ENCODE measurements at places on chromosomes 3 and 15.
A peak's percentile ranks its signal among the peaks of the same experiment; 100 is the strongest.

DNA sequence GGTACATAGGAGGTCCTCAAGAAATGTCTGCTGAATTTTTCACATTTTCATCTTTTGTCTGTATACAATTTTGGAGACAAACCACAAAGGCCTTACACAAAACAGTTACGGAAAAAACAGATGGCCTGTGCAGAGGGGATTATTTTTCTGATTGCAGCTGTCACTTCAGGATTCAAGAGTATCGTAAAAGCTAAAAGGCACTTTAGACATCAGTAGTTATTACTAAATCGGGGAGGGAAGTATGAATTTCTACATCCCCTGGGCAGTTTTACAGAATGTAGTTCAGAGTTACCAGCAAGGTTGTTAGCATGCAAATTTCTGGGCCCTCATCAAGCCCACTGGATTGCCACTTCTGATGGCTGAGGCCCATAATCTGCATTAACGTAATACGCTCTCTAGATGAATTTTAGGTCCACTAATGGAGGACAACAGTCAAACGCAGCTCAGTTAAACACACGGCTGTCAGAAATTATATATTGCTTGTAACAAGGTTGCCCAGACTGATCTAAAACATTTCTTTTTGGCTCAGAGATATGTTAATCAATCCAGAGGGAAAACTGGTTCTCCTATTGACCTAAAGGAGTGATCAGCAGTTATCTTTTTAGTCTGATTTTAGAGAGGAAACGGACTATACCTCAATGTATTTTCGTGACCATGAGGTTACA, 1.1 kb downstream of the RIOX2 start:
- DNase-seq = no peak

DNA sequence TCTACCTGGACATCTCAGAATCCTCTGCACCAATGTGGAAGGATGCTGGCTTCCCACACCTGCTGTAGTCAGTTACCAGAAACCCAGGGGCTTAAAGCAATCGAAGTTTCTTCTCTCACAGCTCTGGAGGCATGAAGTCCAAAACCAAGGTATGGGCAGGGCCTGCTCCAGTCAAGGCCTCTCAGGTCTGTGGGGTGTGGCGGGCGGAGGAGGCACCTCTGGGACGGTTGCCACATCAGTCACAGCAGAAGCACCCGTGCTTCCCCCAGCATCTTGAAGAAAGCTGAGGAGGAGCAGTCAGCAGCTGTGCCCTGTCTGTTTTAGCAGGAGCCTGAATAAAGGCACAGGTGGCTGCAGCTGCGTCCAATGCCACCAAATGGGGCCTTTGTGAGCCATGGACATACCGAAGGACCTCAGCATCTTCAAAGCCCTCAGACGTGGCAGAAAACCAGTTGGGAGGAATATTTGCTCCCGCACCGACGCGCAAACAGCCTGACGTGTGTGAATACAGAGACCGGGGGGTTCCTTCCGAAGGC, 68.9 kb downstream of the TFRC start:
- no peak for DNase-seq

GRCh38 chr3:122947738-122948137, 79.8 kb downstream of the SEMA5B start:
- DNase-seq = no peak

DNA sequence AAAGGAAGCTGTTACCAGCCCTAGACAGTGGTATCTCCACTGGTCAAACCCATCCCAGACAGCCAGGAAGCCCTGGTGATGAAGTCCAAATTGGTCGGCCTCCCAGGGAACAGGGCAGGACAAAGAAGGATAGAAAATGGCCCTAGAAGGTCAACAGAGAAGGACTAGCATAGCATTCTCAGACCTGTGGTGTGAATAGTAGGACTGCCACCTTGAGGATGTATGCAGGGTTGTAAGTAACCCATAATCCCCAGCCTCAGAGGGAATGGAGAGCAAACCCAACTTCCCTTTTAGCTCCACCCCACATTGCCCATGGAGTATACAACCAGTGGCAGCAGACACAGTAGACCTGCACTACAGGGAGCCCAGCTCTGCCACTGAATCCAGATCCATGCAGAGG, 68.6 kb upstream of the EIF1B start:
- DNase-seq = no peak

DNA sequence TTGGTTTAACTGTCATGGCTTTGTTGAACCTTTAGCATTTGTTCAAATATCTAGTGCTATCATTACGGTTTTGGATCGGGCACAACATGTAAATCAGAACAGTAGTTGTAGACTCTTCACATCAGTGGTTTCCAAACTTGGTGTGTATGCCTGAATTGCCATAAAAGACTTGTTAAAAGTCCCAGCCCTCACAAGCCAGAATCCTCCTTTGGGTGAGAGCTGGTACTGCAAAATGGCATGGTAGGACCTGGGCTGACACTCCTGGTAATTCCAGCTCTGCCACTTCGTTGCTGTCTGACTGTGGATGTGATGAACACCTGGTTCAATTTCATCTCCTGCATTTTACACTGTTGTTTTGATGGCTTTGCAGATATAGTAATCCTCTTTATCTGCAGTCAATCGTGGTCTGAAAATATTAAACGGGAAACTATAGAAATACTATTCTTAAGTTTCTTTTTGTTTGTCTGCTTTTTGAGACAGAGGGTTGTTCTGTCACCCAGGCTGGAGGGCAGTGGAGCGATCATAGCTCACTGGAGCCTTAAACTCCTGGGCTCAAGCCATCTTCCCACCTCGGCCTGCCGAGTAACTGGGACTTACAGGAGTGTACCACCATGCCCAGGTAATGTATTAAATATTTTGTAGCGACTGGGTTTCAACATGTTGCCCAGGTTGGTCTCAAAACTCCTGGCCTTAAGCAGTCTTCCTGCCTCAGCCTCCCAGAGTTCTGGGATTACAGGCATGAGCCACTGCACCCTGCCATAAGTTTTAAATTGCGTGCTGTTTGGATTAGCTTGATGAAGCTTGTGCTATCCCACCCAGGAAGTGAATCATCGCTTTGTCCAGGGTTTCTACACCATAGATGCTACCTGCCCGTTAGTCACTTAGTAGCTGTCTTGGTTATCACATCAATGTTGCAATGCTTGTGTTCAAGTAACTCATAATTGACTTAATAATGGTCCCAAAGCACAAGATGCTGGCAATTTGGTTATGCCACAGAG, 61.6 kb downstream of the RAB7A start:
- DNase-seq = no peak

DNA sequence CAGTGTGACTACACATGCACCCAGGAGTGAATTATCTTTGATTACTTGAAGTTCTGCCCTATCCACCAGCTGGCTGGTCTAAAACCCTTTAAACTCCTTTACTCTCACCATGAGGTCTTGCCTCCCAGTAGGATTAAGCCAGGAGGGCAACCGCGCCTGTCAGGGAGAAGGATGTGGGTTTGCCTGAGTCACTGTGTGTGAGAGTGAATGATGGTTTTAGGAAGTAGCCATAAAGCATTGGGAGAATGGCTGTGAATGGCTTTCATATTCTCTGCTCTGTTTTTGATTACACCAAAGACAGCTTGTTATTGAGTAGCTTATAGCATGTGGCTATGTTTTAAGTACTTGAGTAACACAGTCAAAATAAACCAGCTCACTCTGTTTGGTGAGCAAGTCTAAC, 637.7 kb upstream of the TBL1XR1 start:
- DNase-seq = peak; percentile 83

DNA sequence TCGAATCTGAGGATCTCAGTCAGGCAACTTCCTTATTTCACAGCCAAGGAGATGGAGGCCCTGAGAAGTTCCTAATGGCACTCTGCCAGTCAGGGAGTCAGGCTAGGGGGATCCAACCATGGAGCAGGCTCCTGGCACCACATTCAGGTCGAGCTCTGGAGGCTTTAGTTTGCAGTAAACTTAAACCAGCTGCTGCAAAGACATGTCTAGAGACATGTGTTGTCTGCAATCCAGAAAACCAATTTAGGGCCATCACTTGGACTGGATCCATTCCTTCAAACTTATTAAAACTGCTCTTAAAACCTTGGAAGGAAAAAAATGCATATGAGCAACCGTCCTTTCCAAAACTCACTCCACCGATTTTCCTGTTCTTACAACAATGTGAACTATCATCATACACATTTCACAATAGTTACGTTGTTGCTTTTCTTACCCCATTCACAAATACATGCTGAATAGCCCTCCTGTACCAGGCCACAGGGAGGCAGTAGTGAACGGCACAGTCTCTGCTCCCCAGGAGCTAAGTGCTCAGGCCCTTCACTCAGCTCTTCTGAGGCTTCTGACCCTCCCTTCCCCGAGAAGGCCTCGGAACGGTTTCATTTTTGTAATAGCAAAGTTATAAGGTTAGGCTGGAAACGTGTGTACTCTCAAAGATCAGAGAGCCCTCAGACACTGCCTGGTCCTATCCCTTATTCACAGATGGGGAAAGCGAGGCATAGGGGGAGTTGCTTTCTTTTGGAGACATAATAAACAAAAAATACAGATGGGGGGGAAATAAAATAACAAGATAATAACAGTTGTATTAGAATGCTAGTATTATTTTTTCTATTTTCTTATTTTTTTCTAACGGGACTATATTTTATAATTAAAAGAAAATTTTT, 20.1 kb downstream of the RFT1 start:
- DNase-seq = no peak

- no peak for DNase-seq
Observed at GRCh38 chr3:105827959-105828358, 40.9 kb downstream of the CBLB start.

- DNase-seq = no peak
Observed at GRCh38 chr3:125643172-125643571, 47.9 kb upstream of the OSBPL11 start.

DNA sequence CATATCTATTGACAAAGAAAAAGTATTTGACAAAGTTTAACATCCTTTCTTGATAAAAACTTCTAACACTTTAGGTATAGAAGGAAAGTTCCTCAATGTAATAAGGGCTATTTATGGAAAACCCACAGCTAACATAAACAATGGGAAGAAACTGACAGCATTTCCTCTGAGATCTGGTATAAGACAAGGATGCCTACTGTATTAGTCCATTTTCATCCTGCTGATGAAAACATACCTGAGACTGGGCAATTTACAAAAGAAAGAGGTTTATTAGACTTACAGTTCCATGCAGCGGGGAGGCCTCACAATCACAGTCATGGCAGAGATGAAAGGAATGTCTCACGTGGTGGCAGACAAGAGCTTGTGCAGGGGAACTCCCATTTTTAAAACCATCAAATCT, 17.8 kb upstream of the CLDN1 start:
- no peak for DNase-seq

GRCh38 chr3:149384911-149385321, 7.5 kb upstream of the TM4SF1 start:
- DNase-seq = no peak

- DNase-seq = no peak
Observed at GRCh38 chr15:25790000-25790660, 73.0 kb downstream of the ATP10A start.

DNA sequence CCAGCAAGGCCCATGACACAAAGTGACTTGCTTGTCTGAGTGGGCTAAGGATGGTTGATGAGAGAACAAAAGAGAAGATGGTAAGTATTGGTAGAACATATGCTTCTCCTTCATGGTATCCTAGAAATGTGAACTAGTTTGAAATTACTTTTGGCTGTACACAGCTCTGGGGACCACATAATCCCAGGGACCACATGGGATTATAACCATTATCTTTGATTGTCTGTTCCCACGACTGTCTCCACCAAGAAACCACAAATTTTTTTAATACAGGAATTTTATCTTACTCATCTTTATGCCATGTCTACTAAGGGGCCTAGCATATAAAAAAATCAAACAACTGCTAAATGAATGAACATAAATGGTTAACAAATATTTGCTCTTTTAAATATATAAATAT, 155.3 kb upstream of the PRICKLE2 start:
- no peak for DNase-seq

GRCh38 chr3:53157974-53158580, 2.9 kb upstream of the PRKCD start:
- no peak for DNase-seq

- peak; percentile 42 for DNase-seq
Observed at GRCh38 chr3:108100906-108101660, 10.3 kb upstream of the CD47 start.

DNA sequence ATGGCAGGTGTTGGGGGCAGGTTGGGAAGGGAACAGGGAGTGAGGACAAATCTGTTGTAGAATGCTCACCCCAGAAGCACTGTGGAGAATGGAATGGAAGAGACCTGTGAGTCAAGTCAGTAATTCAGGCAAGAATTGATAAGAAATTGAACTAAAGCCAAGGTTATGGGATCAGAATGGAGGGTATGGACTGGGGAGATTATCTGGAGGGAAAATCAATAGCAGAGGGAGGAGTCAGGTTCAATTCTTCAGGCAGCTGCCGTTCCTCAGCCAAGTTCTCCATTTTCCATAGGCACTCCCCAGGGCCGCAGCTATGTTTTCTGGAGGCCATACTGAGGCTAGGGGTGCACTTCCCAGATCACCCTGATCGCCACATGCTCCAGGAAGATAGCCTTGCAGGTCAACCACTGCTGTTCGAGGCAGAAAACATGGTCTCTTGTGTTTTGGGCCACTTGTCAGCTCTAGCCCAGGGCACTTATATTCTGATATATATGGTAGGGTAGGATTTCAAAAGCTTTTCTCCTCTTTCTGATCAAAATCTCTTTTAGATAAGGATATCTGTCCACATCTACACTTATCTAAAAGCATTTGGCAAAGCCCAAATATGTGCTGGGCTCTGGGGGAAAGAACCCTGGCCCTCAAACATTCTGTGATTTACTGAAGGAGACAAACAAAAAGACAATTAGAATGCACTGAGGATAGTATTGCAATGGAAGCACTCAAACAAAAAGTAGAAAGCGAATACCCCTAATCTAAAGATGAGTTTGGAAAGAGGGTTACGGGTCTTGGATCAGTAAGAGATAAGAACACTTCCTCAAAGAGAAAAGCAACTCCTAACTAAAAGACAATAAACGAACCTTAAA, 92.3 kb downstream of the TMEM212 start:
- DNase-seq = no peak

GRCh38 chr3:9500108-9501050, 53.2 kb downstream of the LHFPL4 start:
- DNase-seq = no peak

- no peak for DNase-seq
Observed at GRCh38 chr15:63195569-63196015, 6.2 kb downstream of the RAB8B start.

- no peak for DNase-seq
Observed at GRCh38 chr3:129758306-129758705, 135.2 kb downstream of the TMCC1 start.

- DNase-seq = no peak
Observed at GRCh38 chr3:188473591-188474288, 319.8 kb downstream of the LPP start.

DNA sequence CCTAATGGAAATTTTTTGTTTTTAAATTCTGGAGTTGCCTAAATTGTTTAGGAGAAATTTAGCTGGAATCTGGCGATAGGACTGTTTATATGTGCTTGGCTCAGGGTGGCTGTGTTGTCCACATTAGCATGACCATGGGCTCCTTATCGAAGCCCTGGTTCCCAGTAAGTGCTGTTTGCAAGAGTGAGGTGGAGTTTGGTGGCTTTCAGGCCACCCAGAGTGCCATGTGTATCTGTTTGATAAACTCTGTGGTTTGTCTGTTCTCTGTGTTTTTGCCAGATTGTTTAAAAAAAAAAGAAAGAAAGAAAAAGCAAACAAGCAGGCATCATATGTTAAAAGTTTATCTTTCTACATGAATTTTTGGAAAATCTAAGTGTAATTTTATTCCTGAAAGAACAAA, 51.5 kb downstream of the PLCL2 start:
- DNase-seq = no peak

Data from NCI-H2081 treated with DMSO at 0.1 percent for 48 hours (cell line).